Stimulated activated CD4-positive, alpha-beta T cell treated with anti-CD3 and anti-CD28 coated beads, TNF-alpha, amount 100 ng/mL, for 1 hour (primary cell): ENCODE measurements at places on chromosomes 13 and 19.

DNA sequence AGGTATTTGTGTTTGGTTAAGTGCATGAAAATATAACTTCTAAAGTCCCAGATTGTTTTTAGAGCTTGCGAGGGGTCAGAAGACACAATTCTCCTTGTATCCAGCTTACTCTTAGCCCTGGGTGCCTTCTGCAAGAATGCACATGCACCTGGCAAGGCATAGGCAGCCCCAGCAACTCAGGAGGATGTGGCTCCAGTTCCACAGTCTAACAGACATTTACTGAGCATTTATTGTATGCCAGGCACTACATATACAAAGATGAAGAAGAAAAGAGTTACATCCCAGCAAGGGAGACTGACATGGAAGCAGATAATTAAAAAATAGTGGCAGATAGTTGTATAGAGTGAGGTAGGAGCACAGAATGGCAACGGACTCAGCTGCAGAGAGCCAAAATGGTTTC is 101.1 kb upstream of the FRY start:
- no peak for DNase-seq

DNA sequence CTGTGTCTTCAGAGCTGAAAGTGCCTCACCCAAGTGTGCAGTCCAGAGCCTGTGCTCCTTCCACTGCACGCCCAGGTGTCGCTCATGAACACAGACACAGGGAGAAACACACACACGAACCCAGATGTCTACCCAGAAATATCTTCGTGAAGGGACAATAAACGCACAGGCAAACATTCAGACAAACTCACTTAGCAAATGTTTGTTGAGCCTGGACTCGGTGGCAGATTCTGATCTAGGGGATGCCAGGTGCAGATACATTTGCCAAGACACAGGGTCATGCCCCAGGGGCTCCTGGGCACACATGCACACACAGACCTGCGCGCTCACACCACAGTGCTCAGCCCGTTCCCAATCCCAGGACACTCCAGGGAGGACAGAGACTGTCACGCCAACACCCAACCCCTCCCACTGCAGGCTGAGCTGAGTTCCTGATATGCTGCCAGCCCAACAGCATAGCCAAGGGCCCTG is 31.9 kb downstream of the SCGB2B2 start:
- DNase-seq = no peak

DNA sequence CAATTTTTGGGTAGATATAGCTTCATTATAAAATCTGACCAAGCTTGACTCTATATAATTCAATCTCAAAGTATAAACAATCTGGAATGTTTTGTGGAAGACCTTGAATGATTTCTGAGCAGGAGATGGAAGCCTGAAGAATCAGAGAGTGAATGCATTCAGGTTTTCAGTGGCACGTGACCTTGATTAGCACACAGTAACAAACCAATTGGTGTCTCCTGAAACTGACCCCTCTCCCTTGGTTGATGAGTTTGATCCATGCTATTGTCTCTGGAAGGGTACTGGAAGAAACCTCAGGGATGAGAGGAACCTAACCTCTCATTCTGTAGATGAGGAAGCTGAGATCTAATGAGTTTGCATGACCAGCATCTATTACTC is 39.6 kb downstream of the PCDH8 start:
- no peak for DNase-seq

DNA sequence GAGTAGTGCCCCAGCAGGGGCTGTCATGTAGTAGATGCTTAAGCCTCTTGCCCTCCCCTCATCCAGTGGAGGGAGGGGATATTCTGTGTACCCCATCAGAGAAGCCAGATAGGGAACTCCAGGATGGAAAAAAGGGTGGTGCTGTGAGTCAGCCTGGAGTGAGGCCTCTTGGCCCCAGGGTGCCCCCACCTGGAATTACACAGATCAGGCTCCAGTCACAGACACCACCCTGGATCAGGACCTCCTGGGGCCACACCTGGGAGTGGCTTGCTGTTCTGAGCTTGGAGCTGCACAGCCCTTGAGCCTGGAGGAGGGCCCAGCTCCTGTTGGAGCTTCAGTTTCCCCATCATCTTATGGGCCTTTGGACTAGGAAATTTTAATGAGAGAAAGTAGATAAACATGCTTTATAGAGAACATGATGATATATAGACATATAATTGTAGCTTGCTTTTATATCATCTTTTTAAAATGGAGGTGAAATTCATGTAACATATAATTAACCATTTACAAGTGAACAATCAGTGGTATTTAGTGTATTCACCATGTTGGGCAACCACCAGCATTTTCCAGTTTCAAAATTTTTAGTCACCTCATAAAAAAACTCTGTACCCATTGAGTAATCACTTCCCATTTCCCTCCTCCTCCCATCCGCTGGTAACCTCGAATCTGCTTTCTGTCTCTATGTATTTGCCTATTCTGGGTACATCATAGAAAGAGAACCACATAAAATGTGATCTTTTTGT is 24.6 kb downstream of the CYP4F22 start:
- no peak for DNase-seq

GRCh38 chr19:49968279-49968922 is 7.4 kb upstream of the SIGLEC11 start:
- no peak for DNase-seq

DNA sequence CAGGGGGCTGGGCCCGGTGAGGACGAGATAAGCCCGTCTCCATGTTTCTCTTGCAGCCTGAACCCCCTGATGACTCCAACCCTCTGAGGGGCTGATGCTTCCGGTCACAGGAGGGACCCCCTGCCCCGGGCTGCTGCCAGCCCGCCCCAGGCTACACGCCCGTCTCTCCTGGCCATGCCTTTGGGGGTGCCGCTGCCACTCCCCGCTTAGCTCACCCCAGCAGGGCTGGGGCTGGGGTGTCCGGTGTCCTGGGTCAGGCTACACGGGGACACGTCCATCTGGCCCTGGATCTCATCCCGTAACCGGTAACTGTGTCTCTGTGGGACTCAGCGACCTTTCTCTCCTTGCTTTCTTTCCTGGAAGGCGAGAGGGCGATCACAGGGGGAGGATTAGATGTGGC is 40.8 kb downstream of the GADD45B start:
- no peak for DNase-seq

GRCh38 chr13:110443622-110444225 is 117.8 kb downstream of the RAB20 start:
- no peak for DNase-seq
